A549 treated with AZD2906 at 1 μM for 4 hours (cell line): ENCODE measurements at places on chromosomes 7 and 10. TPM values are rescaled to one million over a fixed set of nuclear protein-coding genes. Genes with fewer than 3 reads are reported as not detected.

The MYL10 gene
- not detected in 5 replicates for total RNA-seq

The CHCHD3 gene
- 67.2 to 88.8 TPM (median 73.4 TPM) in 5 replicates for total RNA-seq

The OR13A1 gene
- 0.06 TPM in 1 of 5 replicates, not detected in the others for total RNA-seq

The CRYGN gene
- not detected in 5 replicates for total RNA-seq

The PSMC2 gene
- 141 to 194 TPM (median 148 TPM) in 5 replicates for total RNA-seq

The CDC14C gene
- total RNA-seq = 0.03 TPM in 1 of 5 replicates, not detected in the others
